ENCODE measurements at places on chromosomes 3 and 15.

DNA sequence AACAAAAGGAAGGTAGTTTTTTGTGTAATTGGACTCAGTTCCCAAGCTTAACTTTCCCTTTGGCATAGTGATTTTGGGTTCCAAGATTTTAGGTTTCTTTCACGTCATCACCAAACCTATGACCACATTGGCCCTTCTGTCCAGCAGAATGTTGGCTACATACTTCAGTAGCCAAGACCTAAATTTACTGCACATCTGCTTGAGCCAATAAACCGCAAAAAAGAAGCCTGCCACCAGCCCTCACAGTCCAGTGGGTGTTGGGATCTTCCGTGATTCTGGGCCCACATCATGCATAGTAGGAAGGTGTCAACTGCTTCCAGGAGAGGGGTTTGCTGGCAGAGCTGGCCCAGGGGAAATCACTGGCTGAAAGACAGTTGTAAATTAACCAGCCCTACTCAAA is 57.6 kb upstream of the LIPC start:
- DNase-seq: no peak

- DNase-seq: peak; percentile 68
These were observed 1.3 kb downstream of the CAMK2N2 start for GRCh38 chr3:184259878-184260723.

GRCh38 chr3:58190882-58191281 is 19.9 kb downstream of the DNASE1L3 start:
- no peak for DNase-seq

- DNase-seq: no peak
These were observed 49.3 kb upstream of the IGF2BP2 start for GRCh38 chr3:185874119-185874518.

GRCh38 chr3:25945836-25946235 is 155.9 kb downstream of the OXSM start:
- no peak for DNase-seq

DNA sequence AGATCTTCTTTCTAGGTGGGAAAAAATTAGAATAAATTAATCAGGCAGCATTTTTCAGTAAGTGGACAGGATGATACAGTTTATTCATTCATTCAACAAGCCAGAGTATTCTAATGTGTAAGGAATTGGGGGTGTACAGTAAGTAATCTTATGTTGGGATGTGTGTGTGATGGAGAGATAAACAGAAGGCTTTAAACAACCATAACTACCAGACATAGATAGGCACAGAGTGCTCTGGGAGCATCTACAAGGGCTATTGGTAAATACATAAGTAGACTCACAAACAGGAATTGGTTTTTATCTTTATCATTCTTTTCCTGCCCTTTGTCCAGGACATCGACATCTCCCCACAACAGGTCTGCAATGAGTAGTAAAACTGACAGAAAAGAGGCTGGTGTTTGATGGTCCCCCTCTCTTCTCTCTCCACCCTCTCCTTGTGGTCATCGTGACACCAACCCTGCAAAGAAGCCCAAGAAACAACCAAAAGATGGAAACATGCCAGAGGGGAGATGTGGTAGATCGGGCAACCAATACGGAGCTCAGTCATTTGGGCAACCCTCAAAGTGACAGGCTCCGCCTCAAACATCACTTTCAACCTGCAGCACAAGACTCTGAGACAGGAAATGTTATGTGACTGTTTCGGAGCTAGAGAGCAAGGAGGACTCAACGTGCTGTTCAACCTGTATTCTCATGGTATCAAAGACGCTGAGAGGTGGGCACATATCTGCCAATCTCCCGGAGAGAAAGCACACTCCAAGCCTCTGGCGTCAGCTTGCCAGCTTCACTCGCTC is 28.7 kb upstream of the B3GNT5 start:
- no peak for DNase-seq

DNA sequence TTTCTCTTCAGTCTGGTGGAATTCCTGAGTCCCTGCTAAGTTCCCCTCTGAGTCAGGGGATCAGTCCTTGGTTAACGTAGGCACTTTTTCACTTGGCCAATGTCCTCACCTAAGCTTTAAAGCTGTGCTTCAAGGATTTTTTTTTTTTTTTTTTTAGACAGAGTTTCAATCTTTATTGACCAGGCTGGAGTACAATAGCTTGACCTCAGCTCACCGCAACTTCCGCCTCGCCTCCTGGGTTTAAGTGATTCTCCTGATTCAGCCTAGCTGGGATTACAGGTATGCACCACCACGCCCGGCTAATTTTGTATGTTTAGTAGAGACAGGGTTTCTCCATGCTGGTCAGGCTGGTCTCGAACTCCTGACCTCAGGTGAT is 220.3 kb downstream of the STT3B start:
- no peak for DNase-seq

DNA sequence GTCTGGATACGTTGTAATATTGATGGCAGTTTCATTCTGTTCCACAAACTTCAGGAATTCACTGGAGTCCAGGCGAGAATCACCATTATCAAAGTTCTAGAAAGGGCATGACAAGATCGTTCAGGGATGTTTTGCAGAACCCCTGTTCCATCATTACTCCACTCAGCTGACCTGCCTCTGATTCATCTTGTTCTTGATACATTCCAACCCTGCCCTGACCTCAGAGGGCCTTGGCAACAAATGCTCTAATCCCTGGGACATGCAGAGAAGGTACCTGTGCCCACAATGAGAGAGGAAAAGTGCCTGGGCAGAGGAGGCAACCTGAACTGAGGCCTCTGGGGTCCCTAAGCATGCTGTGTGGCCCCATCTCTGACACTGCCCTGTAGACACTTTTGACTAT is 45.9 kb downstream of the FSTL1 start:
- no peak for DNase-seq

DNA sequence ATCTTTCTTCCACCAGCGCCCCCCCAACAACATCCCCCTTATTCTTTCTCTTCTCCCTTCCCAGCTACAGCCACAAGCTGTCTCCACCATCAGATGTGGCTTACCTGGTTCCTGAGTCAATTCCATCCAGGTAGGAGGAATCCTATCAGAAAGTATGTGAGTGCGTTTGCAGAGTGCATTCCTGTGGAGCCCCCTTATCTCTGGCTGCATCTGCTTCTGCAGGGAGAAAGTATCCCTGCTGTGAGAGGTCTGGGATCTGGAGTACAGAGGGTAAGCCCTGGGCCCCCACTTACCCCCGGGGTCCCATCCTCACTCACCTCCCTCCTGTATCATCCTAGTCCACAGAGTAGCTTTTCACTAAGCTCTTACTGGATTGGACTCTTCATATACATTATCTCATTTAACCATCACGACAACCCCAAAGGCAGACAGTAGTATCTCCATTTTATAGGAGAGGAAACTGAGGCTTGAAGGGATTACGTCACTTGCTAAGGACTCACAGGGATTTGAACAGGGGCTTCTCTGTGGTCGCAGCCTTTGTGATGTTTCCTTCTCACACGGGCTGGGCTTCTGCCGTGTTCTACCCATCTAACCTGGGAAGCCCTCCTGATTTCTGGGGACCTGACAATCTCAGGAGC is 22.2 kb upstream of the MAGEF1 start:
- DNase-seq: no peak

DNA sequence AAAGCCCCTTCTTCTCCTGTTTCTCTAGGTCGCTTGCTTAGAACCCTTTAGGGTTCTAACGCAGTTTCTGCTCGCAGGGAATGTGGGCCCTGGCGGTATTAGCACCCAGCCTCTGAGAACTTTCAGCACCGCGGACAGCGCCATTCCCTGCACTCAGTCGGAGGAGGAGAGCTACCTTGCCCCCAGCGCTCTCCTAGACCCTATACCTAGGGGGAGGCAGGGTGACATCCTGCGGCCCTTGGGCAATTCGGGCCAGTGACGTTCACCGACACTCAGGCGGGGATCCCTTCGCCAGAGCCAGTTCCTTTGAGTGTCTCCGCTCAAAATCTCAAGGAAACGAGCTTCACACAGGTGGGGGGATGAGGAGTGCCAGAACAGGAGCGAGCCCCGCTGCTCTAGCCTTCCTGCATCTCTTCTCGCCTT is 1.3 kb downstream of the SLC7A14 start:
- peak; percentile 86 for DNase-seq

GRCh38 chr3:127482216-127483004 is 108.1 kb downstream of the TPRA1 start:
- DNase-seq: peak; percentile 12

DNA sequence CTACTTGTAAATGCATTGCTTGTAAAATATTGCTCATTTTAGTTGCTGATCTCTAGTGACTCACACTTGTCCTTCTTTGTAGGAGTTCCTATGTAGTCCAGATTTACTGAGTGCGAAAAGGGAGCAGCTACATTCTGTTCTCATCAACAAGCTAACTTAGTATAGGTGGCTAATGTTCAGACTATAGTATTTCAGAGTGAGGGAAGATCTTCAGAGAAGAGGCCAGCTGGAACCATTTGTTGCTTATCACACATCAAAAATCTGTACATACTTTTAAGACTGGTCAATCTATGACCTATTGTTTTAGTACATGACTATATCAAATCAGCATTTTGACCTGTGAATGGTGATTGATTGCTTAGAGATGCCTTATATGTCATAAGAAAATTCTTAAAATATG is 71.3 kb upstream of the THSD4 start:
- DNase-seq: peak; percentile 81

GRCh38 chr15:99252326-99252725 is 1.0 kb downstream of the LRRC28 start:
- no peak for DNase-seq

DNA sequence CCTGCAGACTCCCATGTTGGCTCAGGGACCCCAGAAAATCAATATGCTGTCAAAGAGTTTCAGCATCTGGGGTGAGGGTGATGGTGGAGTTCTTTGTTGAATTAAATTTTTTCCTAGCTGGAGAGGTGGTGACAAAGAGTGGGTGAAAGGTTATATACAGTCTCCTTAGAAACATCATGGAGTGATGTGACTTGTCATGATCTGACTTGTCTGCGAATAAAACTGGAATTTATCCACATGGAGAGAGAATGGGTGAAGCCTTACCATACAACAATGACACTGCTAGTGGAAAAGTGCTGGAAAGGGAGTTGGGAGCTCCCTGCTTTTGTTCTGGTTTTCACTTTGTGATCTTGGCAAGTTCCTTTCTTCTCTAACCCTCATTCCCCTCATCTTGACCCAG is 75.0 kb downstream of the ARNT2 start:
- DNase-seq: no peak

DNA sequence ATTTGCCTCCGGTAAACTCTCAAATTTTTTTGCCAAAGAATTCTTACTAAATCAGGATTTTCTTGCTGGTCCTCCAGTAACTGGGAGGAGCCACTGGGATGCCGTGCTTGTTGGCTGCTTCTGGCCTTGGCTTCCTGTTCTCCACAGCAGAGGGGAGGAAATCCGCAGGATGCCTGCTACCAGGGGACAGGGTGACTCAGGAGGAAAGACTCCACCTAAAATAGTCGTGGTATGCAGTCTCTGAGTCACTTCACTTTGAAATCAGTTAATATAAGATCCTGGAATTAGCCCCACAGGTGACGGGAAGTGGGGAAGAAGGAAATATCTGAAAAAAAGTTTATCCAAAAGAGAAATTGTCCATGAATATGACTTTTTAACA is 6.5 kb upstream of the TM4SF18 start:
- peak; percentile 99 for DNase-seq

DNA sequence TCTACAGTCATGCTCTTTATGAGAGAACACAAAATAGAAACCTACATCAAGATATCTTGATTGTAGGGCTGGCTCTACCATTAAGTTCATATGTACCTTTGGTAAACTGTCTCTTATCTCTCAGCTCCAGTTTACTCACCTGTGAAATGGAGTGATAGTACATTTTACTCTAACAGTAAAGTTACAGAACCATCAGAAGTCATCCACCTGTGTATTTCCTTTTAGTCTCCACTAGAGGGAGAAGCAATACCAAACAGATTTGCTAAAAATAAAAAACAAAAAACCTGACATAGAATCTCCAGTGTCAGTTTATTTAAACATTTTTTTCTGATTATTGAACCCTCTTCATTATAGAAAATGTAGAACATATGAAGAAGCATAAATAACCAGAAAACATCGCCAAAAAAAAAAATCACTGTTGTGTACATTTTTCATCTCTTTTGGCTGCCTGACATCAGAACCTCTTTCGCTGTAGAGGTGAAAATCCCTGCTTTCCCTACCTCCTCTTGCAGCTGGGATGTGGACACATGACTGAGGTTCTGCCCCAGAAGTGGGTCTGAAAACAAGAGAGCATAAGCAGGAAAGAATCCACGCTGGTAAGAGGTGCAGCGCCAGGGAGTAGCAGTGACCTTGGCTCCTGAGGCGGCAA is 48.7 kb upstream of the WDR72 start:
- DNase-seq: peak; percentile 1

DNA sequence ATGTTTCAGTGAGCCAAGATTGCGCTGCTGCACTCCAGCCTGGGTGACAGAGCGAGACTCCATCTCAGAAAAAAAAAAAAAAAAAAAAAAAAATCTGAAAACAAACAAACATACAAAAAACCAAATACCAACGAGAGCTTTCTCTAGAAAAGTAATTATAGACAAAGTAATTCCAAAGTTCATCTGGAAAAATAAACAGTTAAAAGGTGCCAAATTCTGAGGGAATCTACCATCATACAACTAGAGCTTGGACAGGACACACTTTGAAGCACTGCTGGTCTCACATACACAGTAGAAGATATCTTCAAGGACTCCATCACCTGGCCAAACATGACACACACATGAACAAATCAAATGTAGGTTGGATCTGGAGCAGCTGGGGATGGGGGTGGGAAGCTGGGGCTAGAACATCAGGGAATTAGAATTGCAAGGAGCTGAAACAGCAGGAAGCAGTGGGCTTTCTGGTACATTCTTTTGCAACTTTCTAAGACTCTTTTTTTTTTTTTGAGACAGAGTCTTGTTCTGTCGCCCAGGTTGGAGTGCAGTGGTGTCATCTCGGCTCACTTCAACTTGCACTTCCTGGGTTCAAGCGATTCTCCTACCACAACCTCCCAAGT is 41.1 kb upstream of the CTSH start:
- no peak for DNase-seq

DNA sequence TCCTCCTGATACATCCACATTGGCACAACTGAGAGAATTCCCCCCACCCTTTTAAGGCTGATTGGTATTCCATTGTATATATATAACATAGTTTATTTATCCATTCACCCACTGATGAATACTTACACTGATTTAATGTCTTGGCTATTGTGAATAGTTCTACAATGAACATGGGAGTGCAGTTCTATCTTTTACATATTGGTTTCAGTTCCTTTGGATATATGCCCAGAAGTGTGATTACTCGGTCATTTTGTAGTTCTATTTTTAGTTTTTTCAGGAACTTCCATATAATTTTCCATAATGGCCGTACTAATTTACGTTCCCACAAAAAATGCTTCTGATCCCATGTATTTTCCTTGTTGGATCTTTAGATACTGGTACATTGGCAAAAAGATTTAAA is 135.3 kb downstream of the FMN1 start:
- DNase-seq: peak; percentile 63

GRCh38 chr3:154130540-154130939 is 9.3 kb downstream of the ARHGEF26 start:
- peak; percentile 8 for DNase-seq
